ENCODE measurements at places on chromosomes 7 and 10.

- no peak for DNase-seq
These were observed 35.5 kb downstream of the SVOPL start for GRCh38 chr7:138665669-138666140.

DNA sequence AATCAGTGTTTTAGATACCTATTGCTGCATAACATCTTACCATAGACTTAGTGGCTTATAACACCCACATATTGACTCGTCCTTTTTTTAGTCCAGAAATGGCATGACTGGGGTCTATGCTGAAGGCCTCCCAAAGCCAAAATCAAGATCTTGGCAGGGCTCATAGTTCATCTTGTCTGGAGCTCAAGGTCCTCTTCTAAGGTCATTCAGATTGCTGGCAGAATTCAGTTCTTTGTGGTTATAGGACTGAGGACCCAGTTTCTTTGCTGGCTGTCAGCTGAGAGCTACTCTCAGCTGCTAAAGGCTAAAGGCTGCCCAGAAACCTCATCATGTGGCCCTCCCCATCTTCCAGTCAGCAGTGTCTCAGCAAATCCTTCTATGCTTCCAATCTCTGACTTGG, 165.5 kb downstream of the FAM107B start:
- DNase-seq, result no peak

GRCh38 chr10:48450233-48450740, 143.8 kb downstream of the MAPK8 start:
- DNase-seq, result no peak

DNA sequence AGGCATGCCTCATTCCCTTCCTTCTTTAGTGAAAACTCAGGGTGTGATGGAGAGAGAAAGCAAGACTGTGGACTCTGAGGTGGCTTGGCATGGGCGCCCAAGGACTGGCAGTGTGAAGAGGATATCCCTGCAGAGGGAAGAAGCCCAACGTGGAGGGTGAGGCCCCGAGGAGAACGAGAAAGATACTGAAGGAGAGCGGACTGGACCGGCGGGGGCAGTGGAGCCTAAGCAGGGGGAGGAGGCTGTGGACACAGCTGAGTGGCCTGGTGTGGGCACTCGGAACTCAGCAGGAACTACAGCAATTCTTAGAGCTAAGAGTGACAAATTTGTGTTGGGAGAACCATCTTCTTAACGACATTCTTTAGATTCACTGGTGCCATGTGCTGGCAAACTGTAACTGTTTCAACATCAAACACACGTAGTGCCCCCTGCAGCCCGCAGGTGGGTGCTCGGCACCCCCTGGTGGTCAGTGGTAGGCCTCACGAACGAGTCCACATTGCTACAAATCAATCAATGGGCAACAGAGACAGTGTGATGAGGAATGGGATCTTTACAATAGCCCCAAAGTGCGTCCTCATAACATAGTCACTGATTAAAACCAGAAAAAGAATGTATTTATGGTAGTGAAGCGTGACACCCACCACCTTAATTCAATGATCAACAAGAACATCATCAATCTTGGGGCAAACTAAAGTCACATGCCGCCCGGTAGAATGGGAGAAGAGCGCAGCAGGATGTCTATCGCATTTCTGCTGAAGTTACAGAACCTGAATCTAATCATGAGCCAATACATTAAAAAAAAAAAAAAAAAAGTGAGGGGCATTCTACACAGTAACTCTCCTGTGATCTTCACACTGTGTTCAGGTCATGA, 2.0 kb upstream of the SFTPA1 start:
- peak; percentile 46 for DNase-seq

DNA sequence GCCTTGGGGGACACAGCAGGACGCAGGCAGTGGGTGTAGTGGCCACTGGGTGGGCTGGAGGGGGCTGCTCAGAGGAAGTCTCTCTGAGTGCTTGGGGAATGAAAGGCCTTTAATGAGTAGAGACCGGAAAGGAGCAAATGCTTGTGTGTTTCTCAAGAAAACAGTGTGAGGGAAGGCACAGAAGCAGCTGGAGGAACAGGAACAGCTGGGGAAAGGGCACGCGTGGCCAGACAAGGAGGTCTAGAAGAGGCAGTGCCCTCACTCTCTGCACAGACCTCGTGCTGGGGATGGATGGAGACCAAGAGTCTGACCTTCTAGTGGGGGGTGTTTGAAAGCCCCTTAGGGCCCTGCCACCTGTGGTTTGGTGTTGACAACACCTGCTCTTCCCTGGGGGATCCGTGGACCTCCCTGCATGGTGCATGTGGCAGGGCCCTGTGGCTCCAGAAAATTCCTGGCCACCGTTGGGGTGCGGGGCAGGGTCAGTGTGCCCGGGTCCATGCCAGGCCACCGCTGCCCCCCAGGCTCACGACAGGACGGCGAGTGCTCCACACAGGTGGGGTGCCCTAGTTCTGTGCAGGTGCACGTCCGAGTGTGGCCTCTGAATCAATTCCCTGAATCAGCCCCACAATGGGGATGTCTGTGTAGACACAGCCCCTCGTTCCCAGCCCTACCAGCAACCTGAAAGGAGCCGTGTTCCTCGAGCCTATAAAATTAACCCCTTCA, 25.9 kb upstream of the FAM20C start:
- DNase-seq, result no peak

DNA sequence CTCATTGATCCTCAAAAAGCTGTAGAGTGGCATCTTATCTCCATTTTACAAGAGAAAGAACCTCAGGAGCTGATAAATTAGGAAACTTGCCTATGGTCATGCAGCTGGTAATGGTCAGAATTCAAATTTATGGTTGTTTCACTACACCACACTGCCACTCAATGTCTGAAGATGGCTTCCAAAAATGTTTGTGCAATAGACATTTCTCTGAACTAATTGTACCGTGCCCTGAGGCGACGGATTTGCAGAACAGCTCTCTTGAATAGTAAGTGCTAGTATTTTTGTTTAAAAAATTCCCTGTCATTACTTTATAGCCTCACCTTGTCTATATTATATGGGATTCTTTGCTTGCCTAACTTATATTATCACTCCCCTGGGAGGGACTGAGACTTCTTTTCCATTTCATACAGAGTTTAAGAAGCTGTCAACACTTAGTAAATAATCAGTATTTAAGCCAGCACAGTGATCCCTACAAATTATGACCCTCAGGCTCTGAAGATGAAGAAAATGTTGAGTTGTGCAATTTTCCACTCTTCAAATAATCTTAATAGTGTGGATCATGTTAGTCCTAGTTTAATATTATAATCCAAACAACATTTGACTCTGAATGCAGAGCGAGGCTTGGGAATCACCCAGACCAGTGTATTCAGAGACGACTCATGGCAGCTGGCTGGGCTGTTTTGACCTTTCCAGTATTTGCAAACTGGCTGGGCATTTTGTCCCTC, 346.6 kb downstream of the PTEN start:
- no peak for DNase-seq

- DNase-seq, result no peak
These were observed 10.1 kb downstream of the ITGB8 start for GRCh38 chr7:20340839-20341238.

DNA sequence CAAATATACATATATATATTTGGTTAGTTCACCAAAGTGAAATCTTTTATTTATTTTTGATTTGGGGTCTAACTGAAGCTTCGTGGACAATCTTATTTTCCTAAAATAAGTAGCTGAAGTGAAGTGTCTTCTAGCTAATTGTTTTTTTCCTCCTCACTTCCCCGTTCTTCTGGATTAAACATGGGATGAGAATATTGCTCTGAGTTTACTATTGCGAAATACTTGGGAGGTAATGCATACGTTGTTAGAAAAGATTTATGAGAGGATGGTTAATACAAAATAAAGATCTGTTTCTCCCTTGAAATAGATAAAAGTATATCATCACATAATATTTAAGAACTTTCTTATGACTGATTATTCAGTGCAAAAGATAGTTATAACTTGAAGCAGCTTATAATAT, 228.3 kb upstream of the TPK1 start:
- DNase-seq, result no peak

GRCh38 chr7:30281263-30281662, 3.1 kb upstream of the ZNRF2 start:
- no peak for DNase-seq

DNA sequence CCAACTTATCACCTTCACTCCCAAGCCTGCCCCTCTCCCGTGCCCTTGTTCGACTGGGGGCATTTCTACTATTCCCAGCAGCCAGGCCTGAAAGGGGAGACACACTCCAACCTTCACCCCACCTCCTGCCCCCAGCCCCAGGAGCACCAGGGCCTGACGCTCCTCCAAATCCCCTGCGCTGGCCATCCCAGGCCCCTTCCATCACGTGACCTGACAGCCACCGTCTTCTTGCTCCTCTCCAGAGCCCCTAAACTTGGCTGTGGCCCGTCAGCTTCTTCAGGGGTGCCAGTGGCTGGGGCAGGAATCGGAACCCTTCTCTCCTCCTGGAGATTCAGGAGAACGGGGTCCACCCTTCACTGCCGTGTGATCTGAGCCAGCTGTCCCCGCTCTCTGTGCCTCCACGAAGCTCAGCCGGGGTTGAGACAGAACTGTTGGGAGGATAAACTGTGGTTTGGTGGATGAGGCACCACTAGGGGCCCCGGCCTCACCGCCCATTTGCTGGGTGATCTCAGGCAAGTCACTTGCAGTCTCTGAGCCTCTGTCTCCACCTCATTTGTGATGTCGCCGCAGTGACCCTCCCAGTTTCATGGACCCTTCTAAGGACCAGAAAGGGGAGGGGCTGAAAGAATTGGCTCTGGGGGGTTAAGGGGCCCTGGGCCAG, 91.0 kb downstream of the MYL10 start:
- DNase-seq, result no peak

DNA sequence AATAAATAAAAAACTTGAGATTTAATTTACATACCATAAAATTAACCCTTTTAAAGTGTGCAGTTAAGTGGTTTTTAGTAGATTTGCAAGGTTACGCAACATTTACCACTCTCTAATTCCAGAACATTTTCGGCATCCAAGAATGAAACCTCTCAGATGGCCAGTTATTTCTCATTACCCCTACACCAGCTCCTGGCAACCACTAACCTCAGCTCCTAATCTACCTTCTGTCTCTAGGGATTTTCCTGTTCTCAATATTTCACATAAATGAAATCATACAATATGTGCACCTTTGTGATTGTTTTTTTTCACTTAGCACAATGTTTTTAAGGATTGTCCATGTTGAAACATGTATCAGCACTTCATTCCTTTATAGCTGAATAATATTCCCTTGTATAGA, 45.1 kb downstream of the INPP5F start:
- DNase-seq, result no peak

- no peak for DNase-seq
These were observed 211.0 kb downstream of the WDR11 start for GRCh38 chr10:121062115-121062514.
